ENCODE measurements at places on chromosomes 6 and 20. TPM values are rescaled to one million over a fixed set of nuclear protein-coding genes. Genes with fewer than 3 reads are reported as not detected.

GRCh38 chr6:133291671-133292070, 50.5 kb downstream of the EYA4 start:
- DNase-seq, result no peak

DNA sequence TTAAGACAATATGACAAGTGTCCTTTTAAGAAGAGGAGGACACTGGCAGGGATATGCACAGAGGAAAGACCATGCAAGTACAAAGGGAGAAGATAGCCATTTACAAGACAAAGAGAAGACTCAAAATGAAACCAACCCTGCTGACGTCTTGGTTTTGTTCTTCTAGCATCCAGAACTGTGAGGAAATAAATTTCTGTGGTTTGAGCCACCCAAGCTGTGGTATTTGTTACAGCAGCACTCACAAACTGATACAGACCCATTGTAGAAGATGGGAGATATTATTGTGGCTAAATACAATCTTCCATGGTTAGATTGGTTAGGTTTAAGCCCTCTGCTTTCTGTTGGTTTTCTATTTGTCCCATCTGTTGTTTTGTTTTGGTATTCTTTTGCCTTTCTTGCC, 88.6 kb upstream of the SLC35F1 start:
- no peak for DNase-seq

The MLN gene
- not detected for total RNA-seq

DNA sequence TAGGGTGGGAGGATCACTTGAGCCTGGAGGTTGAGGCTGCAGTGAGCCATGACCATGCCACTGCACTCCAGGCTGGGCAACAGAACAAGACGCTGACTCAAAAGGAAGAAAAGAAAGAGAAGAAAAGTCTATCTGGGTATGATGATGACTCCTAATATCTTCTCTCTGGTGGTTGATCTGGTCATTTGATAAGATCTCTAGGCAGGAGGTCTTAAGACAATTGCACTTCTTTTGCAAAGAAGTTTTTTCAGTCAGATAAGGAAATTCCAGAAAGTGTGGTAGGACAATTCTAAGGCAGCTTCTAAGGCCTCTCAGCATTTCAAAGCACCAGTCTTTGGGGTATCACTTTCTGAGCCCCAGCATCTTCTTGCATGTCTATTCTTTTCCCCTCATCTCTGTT, 7.7 kb upstream of the AIF1 start:
- DNase-seq, result no peak

DNA sequence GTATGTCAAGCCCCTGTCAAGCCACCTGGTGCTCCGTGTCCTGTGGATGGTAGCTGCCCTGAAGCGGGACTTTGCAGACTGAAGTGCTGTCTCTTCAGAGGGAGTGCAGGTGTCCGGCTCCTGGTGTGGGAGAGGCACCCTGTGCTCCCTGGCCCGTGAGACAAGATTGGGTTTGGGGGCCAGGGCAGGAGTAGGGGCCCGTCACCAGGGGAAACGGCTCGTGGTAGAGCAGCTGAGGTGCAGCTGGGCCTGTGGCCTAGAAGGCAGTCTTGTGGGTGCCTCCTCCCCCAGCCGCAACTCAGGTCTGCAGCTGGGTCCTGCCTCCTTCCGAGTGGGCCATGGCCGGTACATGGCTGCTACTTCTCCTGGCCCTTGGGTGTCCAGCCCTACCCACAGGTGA, at the start of gene PTCRA:
PTCRA (plus strand) TSS at position 322 of the 400 bp plus-strand sequence; CDS start at position 339, 17 bp downstream.
- no peak for DNase-seq

DNA sequence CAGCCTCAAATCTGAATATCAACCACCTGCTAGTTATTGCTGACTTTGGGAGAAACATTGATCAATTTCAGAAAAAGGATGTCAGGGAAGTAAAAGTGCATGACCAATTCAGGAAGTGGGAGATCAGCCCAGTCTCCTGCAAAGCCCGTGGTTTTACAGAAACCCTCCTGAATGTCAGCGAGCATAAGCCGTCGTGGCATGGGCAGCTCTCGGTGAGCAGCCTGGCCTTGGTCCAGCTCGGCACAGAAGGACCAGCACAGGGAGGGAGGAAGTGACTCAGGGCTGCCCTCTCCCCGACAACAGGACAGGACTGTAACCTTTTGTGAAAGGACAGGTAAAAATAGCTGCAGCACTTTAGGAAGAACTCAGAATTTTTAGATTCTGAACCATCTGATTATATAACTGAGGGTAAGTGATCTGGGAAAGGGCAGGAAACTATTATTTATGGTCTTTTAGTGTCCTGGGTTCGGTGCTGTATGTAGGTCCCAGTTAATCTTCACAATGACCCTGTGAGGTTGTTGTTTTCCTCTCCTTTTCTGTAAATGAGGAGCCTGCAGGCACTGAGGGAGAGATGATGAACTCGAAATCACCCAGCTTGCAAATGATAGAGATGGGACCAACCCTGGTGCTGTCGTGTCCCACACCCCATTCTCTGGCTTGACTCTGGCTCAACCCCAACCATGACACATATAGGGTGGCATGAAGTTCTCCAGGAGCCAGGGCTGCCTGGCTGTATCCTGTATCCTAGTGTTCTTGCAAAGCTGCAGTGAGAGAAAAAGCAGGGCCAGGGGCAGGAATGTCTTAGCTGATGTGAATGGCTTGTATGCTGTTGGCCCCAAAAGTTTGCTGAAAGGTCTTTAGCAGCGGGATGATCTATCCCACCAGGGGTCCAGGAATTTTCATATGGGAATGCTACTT, 37.6 kb downstream of the NRN1 start:
- DNase-seq, result peak; percentile 37

DNA sequence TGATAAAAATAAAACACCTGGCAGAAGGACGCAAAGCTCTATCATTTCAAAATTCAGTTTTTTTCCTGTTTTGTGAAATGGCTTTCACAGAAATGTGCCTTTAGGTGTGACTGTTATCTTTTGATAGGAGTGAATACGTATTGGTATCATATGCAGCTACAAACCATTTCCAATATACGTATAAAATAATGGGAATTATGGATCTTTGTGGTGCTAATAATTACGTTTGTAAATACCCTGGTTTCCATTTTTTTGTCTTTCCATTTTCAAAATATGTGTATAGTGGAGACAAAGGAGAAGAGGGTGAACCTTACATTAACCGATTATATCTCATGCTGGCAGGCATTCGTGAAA, 108.7 kb upstream of the GMDS start:
- no peak for DNase-seq

DNA sequence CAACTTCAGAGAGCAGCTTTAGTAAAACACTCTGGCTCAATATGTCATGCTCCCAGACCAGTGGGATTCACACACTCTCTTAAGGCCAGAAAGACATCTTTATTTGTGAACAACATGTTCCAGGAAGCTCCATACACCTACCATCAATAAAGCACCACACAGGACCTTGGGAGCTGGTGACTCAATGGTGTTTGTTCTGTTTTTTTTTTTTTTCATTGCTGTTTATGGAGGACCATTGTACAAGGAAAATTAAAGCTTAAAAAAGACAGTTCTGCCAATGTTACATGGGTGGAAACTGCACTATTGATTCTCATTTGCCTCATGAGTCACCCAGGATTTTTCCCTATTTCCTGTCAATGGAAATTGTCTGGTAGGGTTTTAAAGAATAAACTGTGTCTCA, 36.3 kb upstream of the TENT5A start:
- DNase-seq, result no peak

DNA sequence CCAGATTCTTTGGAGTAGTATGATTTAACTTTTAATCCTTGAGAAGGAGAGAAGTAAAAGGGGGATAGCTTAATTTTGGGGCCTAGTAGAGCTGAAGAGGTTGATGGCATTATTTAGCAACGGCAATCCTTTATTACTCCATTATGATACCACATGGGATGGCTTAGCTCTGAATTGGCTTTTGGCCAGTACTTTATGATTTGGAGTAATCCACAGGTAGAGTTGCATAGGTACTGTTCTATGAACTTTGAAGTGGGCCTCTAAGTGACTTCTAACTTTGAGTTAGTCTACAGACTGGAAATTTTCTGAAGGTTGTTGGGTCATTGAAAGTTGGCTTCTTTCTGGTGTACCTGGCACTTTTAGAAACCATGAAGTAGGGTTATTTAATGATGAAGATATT, 11.6 kb downstream of the YWHAB start:
- no peak for DNase-seq

GRCh38 chr6:137867685-137868509, 838 bp downstream of the TNFAIP3 start:
- no peak for DNase-seq

GRCh38 chr20:56461576-56461975, 6.9 kb upstream of the RTF2 start:
- DNase-seq, result no peak

The DOK5 gene
- total RNA-seq, result 3.4 TPM

The SLC22A23 gene
- 26.3 TPM for total RNA-seq

The NKX2-4 gene
- total RNA-seq, result not detected

DNA sequence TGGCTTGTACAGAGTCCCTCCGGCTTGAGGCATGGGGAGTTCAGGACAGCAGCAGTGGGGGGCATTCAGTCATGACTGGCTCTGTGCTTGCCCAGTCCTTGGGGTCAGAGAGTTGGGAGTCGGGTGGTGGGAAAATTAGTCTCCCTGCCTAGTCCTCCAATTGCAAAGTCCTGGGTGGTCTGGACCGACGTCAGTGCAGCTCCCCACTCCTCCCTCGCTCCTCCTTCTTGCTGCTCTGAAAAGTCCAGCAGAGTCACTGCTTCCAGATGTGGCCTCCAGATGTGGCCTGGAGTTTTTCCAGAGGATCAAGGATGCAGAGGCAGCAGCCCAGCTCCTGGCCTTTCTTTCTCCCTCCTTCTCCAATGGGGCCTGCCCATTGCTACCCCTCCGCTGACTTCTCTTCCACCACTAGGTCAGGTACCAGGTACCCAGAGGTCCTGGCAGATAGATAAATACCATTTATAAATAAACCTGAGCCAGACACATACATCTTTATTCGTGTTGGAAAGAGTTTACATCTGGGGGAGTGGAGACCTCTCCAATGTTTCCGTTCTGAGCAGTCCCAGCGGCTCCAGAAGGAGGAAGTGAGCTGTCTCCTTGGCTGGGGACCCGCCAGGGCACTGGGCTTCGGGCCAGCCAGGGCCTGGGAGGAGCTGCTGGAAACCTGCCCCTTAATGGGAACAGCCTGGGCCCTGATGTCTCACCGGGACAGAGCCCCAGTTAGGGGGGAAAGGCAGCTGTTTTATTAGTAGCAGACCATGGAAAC, 49.0 kb upstream of the RNF24 start:
- DNase-seq, result peak; percentile 82

DNA sequence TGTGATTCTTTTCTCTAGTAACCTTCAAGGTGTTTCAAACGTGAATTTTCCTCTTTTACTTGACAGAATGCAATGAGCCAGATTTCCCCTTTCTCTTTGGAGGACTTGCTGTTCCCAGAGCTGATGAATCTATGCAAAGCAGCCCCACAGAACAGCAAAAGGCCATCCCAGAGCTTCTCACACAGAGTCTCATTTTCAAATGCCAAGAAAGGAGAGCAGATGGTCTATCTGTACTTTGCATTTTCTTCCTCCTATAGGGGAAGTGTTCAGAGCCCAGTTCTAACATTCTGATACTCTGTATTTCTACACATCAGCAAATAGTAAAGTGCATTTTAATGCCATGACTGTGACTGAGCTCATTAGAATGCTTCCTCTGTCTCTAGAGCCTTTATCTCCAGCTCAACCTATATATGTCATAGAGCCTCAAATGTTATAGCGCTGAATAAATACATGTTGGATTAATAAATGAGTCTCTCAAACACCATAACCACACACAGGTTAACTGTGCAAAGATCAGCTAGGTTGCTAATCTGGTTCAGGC, 81.8 kb upstream of the EYA4 start:
- DNase-seq, result no peak

The SOX18 gene
- total RNA-seq, result 8.8 TPM

- no peak for DNase-seq
Measured at GRCh38 chr20:57470666-57471495, 54.1 kb downstream of the CTCFL start.

The E2F1 gene
- 0.33 TPM for total RNA-seq

DNA sequence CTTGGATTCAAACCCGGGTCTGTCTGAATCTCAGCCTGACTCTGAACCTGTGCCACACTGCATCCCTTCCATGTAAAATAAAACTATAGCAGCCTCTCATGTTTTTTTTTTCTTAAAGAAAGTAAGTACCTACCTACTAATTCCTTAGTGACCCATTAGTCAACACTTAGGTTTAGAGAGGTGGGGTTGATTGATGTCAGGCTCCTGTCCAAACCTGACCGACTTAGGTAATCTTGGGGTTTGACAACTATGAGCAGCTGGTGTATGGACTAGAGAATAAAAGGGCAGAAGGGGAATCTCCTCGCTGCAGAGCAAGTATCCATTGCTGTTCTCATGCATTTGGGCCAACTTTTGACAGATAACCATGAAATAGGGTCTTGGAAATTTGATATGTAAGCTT, 6.5 kb downstream of the NKAIN2 start:
- no peak for DNase-seq

GRCh38 chr20:38601216-38602184, at the start of gene ARHGAP40:
Gene ARHGAP40, plus strand, starts transcription at chr20:38601809.
- DNase-seq, result peak; percentile 79

DNA sequence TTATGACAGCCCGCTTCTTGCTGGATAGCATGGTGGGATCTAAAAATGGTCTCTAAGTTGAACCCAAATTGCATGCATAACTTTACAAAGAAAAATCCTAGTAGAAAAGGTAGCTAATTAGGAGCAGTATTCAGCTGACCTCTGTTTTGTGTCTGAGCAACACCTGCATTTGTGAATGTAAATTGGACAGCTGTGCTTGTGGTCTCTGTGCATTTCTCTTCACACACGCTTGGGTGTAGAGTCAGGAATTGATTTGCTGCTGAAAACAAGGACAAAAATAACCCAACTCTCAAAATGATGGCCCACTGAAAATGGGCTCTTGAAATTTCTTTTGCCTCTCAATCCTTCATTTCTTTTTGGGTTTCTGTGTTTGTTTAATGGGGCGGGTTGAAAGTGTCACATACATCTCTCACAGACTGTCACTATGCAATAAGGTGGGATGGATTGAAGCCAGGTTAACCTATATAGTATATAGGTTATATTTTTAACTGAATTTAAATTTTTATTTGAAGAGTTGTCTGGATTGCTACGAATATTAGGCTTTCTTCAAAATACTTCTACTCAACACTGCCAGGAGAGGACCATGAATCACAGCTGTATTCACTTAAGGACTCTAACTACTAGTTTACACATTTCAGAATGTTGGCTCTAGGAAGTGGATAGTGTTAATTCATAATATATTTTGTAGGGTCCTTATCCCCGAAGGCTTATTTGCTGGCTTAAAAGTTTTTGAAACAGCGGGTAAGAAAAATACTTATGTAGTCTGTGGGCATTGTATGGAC, 46.5 kb downstream of the SOBP start:
- no peak for DNase-seq

DNA sequence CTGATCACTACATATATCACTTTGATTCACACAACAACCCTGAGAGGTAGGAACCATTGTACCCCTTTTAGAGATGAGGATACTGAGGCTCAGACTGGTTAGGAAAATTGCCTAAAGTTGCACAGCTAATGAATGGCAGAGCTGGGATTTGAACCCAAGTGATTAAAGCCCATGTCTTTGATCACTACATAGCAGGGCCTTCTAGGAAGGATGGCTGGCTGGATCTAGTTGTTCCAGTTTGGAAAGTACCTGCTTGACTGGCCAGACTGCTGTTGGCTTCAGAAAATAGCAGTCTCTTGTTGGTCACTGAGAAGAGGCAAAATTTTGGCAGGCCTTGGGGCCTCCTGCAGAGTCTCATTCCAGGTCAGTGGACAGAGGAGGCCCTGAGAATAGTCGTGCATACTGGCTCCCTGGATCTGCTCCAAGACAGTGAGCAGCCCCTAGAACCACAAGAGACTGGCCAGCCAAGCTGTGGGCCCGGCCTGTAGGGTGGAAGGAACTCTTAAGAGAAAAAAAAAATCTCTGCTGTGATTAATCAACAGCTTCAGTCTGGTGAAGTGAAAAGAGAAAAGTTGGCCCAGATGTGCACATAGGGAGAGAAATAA, 17.5 kb downstream of the PPARD start:
- no peak for DNase-seq

GRCh38 chr6:91337967-91338366, 751.1 kb upstream of the MAP3K7 start:
- no peak for DNase-seq
